ENCODE measurements at places on chromosomes 3 and 15.

DNA sequence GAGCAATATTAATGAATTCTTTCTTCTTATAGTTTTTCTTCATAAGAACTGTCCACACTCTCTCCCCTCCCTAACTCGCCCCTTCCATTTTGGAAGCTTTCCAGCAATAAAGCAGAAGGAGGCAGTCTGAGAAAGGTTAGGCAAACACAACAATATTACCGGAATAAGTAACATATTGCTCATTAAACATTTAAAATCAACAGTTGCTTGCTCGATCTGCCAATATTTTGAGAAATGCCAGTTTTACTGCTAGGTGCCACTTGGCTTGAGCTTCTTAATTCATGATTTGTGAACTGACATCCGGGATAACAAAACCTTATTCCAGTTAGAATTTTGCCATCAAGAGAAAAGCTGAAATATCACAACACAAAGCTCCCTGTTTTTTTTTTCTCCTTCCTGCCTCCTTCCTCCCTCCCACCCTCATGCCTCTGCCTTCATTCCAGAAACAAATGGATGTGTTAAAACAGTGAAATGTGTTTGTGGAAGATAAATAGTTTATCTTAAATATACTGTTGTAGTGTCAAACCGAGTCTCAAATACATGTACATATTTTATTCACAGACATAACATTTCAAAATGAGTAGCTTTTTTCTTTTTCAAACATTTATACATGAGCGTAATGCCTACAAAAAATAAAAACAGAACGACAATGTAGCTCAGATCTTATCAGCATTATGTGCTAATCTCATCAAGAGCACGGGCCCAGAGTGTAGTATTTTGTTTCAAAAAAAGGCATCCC is 253.7 kb downstream of the GAP43 start:
- DNase-seq, result peak; percentile 45

GRCh38 chr15:63446255-63446654 is 58.1 kb upstream of the USP3 start:
- no peak for DNase-seq

DNA sequence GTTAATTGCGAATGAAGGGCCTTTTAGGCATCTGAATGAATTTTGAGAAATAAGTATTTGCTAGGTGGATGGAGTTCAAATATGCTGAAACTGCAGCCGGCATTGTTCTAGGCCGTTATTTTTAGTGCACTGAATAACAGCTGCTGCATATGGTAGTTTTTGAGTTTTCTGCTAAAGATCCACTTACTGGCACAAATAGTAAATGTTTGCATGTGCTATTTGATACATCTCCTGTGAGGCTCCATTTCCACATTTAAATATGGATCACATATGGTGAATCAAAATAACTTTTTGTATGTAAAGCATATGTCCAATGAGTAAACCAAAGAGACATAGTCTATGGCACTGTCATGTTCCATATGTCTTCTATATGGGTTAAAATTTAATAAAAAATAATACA is 56.7 kb upstream of the CNTN4 start:
- no peak for DNase-seq

DNA sequence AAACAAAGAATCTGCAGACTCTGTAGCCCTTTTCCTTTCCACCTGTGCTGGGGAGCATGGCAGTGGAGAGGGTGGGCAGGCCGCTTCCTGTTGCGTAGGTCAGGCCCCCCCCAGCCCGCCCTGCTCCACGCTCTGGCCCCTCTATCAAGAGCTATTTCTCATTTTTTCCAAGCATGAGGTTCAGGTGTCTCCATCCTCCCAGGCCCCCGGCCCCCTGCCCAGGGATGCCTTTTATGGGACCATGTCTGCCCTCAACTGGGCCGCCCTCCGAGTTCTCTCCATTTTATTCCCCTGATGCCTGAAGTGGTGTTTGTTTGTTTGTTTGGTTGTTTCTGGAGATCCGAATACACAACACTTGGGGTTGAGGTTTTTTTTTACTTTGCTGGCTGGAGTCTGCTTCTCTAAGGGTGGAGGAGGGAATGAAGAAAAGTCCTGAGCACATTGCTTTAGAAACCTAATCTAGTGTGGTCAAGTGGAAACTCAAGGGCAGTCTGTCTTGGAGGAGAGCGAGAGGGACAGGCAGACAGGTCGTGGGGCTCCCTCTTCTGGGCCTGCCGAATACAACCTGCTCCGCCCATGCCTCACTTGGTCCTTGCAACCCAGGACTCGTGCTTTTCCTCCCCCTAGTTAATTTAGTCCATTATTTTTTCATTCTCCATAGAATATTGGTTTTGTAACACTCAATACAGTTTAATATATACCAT is 176.5 kb upstream of the LYSMD4 start:
- DNase-seq, result no peak

DNA sequence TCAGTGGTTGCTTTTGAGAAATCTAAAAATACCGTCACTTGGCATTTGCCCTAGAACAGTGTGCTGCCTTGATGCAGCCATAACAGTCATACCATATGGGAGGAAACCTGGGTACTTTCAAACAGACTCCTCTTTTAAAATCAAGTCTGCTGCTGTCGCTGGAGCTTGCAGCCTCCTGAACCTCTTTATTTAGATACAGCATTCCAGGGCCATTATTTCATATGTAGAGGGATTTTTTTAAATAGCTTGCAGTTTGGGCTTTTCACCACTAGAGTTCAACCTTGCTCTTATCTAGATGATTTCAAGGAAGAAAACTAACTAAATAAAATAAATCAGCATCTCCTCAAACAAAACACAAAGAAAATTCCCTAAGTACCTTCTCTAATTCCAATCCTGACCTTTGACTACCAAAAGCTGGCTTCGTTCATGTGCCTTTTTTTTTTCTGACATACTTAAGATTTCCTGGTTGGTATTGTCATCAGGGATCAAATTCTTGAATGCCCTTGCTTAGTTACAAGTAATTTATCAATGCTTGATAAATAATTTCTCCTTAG is 111.6 kb downstream of the KBTBD8 start:
- peak; percentile 29 for DNase-seq

DNA sequence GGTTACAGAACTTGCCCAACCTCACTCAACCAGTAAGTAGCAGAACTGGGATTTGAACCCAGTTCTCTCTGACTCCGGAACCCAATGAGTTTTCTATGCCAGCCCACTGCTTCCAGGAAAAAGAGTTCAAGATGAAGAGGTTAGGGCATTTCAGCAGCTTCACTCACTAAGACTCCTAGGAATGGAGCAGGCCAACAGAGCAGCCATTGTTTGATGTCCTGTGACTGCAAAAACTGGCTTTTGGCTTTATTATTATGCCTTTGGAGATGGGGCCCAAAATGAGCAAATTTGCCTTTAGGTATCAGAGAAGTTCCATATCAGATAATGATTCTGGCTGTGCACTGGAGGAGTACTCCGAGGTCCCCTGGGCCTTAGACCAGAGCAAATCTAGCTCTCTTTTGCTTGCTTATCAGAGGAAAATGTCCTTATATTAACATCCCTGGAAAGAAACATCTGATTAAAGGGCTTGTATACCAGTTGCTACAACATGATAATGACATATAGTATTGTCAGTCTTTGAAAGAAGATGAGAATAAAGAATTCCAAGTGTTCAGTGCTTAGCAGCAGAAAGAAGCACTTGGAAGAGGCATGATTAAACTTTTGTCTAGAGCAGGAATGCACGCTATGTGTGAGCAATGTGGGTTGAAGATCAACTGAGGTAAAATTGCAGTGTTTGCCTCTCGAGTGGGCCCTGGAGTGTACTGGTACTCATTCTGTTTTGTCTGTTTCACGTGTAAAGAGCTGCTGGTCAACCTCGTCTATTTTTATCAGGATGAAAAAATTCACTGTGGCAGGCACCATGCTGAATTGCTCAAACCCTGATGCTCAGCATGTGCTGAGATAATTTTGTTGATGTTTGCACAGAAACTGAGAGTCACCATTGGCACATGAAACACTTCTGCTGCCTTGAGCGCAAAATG is 21.8 kb upstream of the KLHL24 start:
- DNase-seq, result no peak

DNA sequence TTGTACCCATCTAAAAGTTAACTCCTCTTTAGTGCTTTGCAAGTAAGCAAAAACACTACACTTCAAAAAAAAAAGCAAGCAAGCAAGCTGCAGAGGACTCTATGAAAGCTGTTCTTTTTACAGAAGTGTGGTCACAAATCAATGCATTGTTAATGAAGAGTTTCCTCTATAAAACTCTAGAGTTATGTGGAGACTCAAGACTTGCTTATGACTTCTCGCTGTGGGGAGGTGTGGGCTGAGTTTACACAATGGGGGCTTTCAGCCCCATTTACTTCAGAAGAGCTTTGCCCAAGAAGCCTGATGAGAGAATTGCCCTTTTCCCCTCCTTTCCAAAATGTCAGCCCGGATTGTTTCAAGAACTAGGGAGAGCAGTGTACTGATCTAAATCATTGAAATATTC is 144.4 kb downstream of the IGSF11 start:
- no peak for DNase-seq

GRCh38 chr15:52008698-52009434 is 10.2 kb upstream of the MAPK6 start:
- DNase-seq, result peak; percentile 21

GRCh38 chr3:8979262-8979661 is 16.0 kb upstream of the RAD18 start:
- no peak for DNase-seq

GRCh38 chr15:61336026-61336638 is 107.0 kb upstream of the RORA start:
- no peak for DNase-seq

GRCh38 chr3:97822359-97822775 is 556 bp downstream of the CRYBG3 start:
- peak; percentile 29 for DNase-seq

- peak; percentile 76 for DNase-seq
Observed at GRCh38 chr15:98758224-98758623, 109.9 kb downstream of the IGF1R start.

DNA sequence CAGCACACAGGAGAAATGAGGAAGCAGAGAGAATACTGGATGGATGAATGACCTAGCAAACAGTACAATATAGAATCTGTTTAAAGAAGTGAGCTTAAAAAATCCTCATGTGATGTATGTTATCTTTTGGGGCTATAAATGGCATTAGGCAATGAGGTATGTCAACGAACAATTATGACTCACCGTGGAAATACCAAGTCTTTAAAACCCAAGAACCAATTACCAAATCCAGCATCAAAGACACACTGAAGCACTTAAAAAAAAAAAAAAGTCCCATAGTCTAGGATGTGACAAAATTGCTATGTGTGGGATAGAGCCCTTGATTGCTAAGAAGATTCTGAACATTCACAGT is 36.3 kb upstream of the HERC1 start:
- DNase-seq, result no peak

GRCh38 chr3:138441256-138441655 is 6.8 kb downstream of the ESYT3 start:
- DNase-seq, result no peak

- no peak for DNase-seq
Observed at GRCh38 chr3:197238842-197239241, 59.6 kb downstream of the DLG1 start.

GRCh38 chr15:61575597-61575996 is 346.5 kb upstream of the RORA start:
- no peak for DNase-seq

DNA sequence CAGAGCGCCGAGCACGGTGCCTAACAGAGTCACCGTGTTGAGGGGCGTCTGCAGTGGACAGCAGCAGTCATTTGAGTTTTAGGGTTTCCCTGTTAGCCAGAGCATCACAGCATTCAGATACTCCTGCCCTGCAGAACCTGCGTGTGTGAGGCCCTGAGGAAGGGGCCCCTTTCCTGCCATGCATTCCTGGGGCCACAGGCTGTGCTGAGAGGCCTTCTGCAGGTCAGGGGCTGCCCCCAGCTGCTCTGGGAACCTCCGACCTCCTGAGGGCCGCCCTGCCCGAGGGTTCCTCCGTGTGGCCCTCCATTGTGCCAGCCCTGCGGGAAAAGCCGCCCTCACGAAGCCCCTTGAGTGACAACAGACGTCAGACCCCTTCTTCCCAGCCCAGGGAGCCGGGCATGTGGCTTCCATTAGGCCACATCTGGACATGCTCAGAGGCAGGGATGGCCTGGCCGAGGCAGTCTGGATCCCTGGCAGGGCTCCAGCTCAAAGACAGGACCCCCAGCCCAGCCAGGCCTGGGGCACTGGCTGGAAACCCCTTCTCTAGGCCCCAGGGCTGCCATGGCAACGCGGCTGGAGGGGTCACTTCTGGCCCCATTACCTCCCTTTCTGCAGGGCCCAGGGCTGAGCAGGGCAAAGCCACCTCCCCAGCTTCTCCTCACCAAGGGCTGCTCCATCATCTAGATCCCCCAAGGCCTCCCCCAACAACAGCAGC is 25.3 kb downstream of the FBLN2 start:
- DNase-seq, result peak; percentile 91

GRCh38 chr3:21645121-21645897 is 105.7 kb downstream of the ZNF385D start:
- DNase-seq, result no peak

GRCh38 chr3:72517921-72518424 is 330.3 kb downstream of the SHQ1 start:
- peak; percentile 32 for DNase-seq

GRCh38 chr3:142272200-142272891 is 47.0 kb upstream of the GK5 start:
- no peak for DNase-seq

DNA sequence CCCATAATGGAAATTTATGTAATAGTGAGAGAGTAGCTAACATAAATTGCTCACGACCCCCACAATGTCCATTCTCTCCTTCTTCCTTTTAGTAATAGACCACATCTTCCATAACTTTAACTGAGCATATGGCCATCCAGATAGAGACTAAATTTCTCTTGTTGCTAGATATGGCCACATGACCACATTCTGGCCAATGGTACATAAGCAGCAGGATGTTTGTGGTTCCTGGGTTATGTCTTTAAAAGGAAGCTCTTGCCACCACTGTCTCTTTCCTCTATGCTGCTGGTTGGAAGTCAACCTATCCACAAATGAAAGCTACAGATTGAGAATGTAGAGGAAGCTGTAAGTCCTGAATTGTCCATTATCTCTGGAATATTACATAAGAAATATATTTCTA is 59.7 kb upstream of the NPHP3 start:
- no peak for DNase-seq

- no peak for DNase-seq
Observed at GRCh38 chr3:80238606-80239005, 470.8 kb upstream of the ROBO1 start.

GRCh38 chr15:75131269-75131643 is 70.4 kb upstream of the C15orf39 start:
- DNase-seq, result no peak

DNA sequence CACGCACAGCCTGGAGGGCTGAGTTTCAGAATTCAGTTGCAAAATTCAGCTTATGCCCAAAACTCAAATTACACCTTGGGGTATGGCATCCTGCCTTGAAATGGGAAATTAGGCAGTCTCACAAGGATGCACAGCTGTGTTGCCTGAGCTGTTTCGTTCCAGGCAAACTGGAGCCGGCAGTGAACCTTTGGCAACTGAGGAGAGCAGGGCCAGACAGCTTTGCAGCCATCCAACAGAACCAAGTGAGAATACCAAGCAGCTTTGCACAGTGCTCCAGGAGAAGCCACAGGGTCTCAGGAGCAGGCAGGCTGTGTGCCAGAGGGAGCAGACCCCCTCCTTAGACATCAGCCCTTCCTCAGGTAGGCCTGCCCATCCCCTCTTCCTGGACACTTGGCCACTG is 32.5 kb upstream of the BFSP2 start:
- no peak for DNase-seq
